ENCODE measurements at places on chromosomes 7 and 10.

- DNase-seq, result no peak
These were observed 17.1 kb upstream of the CPA1 start for GRCh38 chr7:130363026-130363847.

GRCh38 chr10:58531084-58531695 lies 18.5 kb downstream of the BICC1 start:
- DNase-seq, result peak; percentile 55

- DNase-seq, result no peak
These were observed 76.5 kb upstream of the FGL2 start for GRCh38 chr7:77276120-77276519.

DNA sequence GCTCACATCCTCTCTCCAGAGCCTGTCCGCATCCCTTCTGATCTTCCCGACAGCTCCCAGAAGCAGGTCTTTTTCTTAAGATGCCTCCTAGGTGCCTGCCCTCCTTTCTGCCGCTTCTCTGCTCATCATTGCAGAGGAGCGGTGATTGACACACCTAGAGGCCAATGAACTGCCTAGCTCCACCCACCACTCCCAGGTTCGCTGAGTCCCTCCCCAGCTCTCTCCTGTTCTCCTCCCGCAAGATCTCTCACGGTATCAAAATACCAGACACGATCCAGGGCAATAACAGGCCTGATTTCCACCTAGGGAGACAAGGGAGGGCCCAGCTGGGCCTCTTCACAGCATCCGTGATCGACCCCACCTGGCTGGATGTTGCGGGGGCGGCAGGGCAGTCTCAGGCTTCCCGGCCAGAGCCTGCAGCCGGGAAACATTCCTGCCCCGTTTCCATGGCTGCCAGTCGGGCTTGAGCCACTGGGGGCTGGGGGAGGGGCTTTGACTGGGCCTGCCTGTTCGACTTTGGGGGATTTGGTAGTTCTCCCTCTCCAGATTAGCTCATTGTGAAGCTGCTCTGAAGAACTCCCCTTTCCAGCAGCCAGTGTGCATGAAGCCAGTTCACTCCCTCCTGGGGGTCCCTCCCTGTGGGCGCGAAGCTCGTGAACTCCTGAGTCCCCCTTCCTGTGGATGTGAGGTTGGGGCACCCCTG lies 373.5 kb downstream of the RPS24 start:
- DNase-seq, result peak; percentile 88

DNA sequence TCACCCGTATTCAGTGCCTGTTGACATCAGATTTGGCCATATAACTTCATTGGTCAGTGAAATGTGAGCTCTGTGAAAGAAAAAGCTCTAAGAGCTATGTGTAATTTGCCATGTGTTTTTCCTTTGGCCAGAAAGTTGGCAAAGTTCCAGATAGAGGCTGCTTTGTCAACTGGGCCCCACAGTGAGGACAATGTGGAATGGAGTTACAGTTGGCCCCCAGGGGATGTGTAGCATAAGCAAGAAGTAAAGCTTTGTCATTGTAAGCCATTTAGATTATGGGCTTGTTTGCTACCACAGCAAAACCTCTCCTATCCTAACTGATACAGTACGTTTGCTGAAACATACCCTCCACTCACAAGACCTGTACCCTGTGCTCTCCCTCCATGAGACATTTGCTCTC lies 119.1 kb upstream of the HABP2 start:
- no peak for DNase-seq

DNA sequence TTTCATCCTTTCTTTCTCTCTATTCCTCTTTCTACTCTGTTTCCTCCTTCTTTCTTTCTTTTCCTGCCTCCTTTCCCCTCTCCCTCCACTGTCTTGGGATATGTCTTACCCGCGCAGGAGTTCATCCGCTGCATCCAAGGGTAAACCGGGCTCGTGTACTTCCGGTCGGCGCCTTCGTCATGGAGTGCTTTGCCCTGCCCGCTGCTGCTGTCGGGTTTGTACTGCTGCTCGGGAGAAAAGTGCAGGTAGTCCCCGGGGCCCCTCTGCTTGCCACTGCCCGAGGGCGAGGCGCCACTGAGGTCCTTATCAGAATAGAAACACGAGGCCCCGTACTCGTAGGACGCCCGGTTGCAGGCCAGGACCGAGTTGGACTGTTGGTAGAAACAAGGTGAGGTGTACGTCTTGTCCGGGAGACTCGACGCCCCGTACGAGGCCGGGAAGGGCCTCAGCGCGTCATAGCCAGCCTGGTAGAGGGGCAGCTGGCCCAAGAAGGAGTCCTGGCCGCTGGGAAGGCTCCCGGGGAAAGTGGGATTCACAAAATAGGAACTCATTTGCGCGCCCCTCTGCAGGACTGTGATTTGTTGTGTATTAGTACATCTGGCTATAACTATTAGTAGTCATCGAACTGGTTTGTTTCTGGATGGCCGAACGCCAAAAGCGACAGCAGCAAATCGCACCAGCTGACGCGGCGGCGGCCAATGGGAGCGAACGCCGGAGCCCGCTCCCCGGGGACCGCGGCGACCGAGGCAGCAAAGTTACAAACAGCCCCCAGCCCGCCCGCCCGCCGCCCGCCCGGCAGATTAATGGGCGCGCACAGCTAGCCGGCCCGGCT lies at the start of gene HOXA6:
Gene HOXA6, minus strand, starts transcription at position 576 of the 832 bp plus-strand sequence. Its CDS starts 25 bp downstream, at position 551.
- peak; percentile 88 for DNase-seq

GRCh38 chr7:44846816-44847508 lies 925 bp downstream of the H2AZ2 start:
- DNase-seq, result no peak

DNA sequence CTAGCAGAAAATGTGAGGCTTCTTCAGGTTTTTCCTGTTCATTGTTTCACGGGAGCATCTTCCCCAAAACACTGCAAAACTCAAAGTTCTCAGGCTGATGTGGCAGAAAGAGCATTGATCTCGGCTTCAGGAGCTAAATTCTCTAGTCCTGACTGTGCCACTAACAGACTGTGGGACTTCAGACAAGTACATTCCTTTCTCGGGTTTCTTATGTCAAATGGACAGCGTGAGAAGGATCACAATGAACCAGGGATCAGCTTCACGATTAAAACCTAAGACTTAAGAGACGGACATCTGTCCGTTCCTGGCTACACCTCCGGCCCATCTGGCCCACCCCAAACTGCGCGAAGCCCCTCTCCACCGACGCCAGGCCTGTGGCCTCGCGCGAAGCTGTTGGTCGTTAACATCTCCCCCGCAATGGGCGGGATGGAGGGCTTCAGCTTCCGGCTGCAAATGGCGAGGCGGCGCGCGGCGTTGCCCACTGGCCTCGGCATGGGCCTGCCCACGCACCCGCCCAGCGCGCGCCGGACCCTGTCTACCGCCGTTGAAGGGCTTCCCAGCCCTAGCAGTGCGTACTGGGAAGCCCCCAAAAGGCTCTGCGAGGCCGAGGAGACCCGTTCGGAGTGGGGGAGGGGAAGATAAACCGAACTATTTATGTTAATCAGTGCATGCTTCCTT lies 549 bp upstream of the DDX50 start:
- peak; percentile 61 for DNase-seq

DNA sequence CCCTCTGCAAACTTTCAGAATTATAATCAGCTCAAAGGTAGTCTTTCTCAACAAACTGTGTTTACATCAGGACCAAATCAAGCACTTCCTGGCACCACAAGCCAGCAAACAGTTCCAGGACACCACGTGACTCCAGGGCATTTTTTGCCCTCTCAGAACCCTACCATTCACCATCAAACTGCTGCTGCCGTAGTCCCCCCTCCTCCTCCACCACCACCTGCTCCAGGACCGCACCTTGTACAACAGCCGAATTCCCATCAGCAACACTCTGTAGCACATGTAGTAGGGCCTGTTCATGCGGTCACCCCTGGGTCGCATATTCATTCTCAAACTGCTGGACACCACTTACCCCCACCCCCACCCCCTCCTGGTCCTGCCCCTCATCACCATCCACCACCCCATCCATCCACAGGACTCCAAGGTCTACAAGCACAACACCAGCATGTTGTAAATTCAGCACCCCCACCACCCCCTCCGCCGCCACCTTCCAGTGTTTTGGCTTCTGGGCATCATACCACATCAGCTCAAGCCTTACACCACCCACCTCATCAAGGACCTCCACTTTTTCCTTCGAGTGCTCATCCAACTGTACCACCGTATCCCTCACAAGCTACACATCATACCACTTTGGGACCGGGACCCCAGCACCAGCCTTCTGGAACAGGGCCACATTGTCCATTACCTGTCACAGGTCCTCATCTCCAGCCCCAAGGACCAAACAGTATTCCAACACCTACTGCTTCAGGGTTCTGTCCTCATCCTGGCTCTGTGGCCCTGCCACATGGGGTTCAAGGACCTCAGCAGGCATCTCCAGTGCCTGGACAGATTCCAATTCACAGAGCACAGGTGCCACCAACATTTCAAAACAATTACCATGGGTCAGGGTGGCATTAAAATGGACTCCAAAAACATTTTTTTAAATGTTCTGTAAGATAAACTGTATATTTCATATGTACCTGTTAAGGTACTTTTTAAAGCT lies 98.7 kb downstream of the KMT2E start:
- no peak for DNase-seq

- no peak for DNase-seq
These were observed 26.4 kb downstream of the BMPR1A start for GRCh38 chr10:86782701-86783418.

- no peak for DNase-seq
These were observed 82.5 kb upstream of the SEM1 start for GRCh38 chr7:96792115-96792514.

DNA sequence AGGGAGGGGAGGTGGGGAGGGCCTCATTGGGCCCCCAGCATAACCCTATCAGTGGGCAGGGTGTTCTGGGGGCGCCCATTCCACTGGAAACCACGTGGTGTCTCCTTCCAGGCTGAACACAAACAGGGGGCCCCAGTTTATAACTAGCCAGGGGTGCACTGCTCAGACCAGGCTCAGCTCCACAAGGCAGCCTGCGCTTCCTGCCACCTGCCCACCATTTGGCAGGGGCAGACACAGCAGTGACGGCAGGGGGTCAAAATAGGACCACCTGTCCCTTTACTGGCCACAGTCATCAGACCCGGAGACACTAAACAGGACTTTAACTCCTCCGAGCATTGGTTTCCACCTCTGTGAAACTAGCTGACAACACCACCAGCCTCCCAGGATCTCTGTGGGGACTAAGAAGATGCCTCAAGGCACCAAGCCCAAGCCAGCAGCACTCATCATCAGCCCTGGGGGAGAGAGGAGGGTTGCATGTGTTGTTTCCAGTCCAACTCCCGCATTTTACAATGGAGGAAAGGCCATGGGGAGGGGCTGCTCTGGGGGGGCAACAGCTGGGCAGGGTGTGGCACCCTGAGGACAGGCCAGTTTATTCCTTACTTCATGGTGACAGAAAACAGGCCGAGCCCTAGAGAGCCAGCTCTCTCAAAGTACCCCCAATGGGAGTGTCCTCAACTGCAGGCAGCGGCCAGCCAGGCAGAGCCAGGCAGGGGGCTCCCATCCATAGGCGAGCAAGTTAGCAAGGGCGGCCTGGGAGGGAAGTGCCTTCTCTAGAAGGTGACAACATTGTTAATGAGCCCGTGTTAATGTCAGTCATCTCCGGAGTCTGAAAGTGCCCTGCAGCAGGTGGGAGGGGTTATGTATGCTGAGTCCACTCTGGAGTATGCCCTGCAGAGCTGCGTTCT lies 127.6 kb downstream of the TNS3 start:
- DNase-seq, result peak; percentile 64

GRCh38 chr7:74003621-74004020 lies 24.4 kb upstream of the ELN start:
- DNase-seq, result no peak

GRCh38 chr7:130356876-130357611 lies 12.4 kb downstream of the CPA5 start:
- DNase-seq, result peak; percentile 84

DNA sequence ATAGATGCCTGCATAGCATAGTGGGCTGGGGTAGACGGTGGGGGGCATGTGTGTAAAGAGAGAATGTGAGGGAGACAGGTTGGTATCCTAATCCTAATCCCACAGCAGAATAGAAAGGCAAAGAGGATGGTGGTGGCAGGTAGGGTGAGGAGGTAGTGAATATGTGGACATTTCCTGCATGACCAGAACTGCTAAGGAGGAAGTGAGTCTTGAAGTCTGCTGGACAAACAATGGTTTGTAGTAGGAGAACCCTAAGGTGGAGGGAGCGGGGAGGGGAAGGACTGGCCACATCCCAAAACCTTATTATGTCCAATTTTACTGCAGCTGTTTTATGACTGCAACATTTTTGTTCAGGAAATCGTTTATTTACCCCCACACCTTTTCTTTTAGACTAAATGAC lies 279.7 kb downstream of the AUTS2 start:
- no peak for DNase-seq

DNA sequence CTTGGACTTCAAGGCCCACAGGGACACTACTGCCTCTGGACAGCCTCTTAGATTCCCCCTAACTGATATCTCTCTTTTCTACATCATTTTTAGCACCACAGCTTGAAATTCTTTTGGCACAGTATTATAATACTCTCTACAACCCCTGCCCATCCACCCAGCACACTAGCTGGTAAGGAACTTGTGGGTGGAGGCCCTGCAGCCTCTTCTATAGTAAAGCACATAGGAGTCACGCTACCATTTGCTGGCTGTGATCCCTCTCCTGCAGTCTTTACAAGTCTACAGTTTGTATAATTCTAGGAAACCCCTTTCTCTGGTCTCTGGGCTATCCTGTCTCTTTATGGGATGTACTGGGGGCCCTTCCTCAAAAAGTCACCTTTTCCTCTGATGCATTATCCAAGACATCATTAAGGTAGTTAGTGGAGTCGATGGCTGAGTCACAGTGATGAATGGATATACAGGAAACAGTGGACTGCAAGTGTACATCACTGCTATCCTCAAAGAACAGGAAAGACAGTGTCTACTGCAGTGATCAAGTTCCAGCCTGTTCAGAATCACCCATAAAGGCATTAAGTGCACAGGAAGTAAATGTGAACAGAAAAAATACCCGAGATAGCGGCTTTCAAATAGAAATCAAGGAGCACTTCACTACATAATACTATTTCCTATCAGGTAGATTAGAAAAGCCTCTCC lies 54.4 kb downstream of the STK17A start:
- DNase-seq, result no peak

GRCh38 chr10:30088178-30088577 lies 28.8 kb upstream of the JCAD start:
- no peak for DNase-seq

GRCh38 chr10:132099389-132100090 lies 33.8 kb downstream of the JAKMIP3 start:
- no peak for DNase-seq

- no peak for DNase-seq
These were observed 666 bp downstream of the SMKR1 start for GRCh38 chr7:129502708-129503685.

- DNase-seq, result no peak
These were observed 85.4 kb upstream of the PLXDC2 start for GRCh38 chr10:19730907-19731217.

DNA sequence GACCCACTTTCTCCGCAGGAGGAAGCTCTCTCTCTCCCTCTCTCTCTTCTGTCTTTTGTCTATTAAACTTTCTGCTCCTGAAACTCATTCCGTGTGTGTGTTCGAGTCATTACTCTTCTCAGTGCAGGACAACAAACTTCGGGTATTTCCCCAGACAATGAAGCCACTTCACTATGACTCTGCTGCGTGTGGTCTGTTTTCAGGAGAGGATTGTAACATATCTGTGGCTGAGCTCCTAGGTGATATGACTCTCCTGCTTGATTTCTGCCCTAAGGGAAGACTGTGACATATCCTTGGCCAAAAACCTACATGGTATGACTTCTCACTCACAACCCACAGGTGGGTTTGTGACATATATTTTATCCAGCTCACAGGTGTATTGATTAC lies 39.9 kb upstream of the ZNF107 start:
- DNase-seq, result no peak

- peak; percentile 75 for DNase-seq
These were observed 47.7 kb upstream of the FGL2 start for GRCh38 chr7:77247206-77247850.

GRCh38 chr10:6010569-6010968 lies 33.2 kb upstream of the IL15RA start:
- DNase-seq, result no peak
